GM12864 (cell line): ENCODE measurements at places on chromosomes 12 and 14.

GRCh38 chr12:117025481-117026151 is 73.6 kb downstream of the TESC start:
- DNase-seq: no peak

GRCh38 chr12:120925740-120926563 is 21.8 kb upstream of the SPPL3 start:
- no peak for DNase-seq

GRCh38 chr12:62512901-62513300 is 46.3 kb downstream of the MON2 start:
- DNase-seq: no peak

GRCh38 chr12:4448943-4449850 is 3.6 kb upstream of the FGF6 start:
- no peak for DNase-seq

DNA sequence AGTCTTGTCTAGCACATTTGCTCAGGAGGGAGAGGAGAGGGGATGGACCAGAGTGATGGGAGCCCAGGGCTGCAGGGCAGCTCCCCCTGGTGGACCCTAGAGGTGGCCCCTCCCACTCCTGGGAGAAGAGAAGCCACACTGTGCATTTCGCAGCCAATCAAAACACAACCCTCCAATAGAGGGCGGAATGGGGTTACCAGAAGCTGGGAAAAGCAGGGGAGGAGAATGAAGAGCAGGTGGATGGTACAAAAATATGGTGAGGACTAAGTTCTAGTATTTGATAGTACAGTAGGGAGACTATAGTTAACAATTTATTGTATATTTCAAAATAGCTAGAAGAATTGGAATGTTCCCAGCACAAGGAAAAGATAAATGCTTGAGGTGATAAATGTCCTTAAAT is 23.6 kb downstream of the VASH1 start:
- DNase-seq: no peak

DNA sequence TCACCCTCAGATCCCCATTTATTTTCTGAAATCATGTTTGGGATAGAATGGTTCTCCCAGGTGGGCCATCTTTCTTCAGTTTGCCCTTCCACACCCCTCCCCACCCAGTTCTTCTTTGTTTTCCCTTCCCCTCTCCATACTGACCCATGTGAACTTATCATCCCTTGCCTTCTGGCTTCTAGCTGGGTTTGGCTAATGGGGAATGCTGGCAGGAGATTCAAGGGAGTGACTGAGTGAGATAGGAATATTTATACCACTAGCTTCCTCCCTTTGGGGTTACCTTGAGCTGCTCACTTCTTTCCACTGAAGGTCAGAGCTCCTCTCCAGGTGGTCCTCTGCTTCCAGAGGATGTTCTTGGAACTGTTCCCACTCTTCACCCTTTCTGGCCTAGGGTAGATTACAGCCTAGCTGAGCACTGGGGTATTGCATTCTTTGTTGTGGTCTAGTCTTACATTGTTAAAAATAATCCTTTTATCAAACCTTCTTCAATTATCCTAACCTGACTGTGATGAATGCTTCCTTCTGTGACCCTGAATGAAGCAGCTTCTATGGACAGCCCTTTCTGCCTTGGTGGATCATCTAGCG is 88.3 kb upstream of the ATP2B1 start:
- DNase-seq: no peak

DNA sequence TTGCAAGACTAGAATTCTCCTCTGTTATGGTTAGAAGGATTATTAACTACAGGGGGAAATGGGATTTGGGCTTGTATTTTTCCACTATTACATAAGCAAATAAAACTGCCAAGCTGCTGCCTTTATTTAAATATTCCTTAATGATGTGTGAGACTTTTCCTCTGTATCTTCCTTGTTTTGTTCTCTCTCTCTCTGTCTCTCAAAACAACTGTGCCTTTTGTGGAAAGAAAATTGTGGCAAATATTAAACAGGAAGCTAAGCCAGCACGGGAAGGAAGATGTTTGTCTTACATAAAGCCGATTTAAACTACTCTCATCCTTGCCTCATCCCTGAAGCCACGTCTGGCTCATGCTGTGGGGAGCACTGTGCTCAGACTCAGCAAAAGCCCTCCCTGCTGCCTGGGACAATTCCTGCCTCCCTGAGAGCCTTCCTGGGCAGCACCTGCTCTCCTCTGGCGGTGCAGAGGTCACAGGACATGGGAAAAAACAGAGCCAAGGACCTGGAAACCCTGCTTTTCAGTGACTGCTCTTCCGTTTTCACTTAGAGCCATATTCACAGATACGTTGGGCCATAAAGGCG is 237.2 kb downstream of the SLC15A4 start:
- no peak for DNase-seq

GRCh38 chr12:54984658-54985376 is at the start of gene TESPA1:
Gene TESPA1 (minus strand): TSS chr12:54984762. CDS start chr12:54974562, 10,200 bp downstream.
- DNase-seq: peak; percentile 90

DNA sequence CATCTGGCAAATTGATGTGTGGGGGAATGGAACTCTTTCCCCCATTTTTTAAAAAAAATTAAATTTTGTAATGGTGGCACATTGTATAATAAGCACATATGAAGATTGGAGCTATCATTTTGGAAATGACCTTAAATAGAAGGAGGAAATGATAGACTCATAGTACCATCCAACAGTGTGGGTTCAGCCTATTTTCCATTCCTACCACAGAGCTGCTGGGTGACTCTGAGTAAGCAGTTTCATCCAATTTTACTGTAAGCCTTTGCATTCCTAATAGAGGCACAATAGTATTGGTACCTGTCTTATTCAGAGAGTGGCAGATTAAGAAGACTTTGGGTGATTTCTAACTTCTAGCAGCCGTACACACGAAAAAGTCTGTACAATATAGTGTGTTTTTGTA is 304.5 kb downstream of the RAD51B start:
- DNase-seq: no peak

DNA sequence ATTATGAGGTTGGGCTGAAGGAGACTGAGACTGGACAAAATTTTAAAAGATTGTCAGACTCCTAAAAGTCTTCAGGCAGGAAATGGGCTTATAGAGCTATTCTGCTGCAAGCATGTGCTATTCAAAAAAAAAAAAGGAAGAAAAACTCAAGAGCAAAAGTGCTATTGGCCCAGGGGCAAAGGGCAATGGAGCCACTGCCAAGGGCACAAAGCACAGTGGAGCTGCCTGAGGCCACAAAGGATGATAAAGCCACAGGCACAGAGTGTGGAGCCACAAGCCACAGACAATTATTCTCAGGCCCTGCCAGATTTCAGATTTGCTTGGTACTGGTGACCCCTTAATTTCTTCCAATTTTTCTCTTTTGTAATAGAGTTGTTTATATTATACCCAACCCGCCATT is 29.6 kb upstream of the GRIN2B start:
- no peak for DNase-seq

DNA sequence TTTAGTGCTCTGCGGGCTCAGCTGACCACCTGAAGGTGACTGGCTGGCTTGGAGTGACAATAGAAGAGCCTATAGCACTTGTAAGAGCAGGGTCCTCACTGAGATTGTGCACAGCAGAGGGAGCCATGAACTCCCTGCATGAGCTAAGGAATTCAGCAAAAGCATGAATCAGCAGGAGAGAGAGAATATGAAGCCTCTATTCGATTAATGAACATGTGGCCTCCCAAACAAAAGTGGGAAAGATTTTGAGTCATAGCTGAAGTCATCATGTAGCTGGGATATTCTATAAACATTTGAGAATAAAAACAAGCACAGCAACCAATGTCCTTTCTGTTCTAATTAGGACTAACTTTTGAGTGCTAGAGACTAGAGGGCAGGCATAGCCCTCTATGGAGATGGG is 626.6 kb downstream of the DIO2 start:
- no peak for DNase-seq

DNA sequence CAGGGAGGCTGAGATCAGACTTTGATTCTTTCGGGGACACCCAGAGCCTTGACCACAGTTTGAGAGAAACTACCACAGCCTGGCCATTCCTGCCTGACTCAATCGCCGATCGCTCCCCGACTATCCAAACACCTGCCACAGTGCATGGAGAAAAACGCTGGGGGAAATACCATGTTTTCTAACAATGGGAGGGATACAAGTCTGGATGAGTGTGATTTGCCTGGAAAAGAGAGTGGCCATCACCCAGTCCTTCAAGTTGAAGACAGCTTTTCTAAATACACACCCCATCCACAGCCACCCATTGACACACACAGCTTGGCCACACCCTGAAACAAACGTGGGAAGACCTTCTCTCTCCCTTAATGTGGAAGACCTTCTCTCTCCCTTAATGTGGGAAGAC is 6.7 kb upstream of the VASH1 start:
- no peak for DNase-seq

DNA sequence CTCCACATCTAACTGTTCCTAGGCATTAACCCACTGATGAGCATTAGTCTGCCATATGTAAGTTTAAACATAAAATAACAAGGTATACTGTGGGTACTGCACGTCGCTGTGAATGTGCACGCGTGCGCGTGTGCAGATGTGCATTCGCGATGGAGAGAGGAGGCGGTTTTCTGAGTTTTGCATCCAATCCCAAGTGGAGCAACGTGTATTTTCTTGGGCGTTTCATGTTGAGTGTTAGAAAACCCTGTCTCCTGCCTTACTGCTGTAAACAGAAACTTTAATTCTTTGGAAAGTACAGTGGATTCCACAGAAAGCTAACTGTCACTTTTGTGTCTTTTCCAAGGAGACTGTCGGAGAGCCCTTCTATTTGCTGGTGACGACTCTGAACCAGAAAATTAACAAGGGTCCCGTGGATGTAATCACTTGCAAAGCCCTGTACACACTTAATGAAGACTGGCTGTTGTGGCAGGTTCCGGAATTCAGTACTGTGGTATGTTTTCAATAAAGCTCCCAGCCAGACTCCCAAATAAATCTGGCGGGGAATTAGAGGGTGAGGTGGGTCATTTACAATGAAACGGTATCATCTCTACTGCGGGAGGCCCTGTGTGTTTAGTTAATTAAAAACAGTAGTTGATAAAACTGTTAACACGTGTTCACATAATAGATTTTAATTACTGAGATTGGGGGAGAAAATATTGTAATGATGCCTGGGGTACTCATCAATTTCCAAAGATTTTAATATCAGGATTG is 116.5 kb downstream of the PLXNC1 start:
- DNase-seq: no peak

DNA sequence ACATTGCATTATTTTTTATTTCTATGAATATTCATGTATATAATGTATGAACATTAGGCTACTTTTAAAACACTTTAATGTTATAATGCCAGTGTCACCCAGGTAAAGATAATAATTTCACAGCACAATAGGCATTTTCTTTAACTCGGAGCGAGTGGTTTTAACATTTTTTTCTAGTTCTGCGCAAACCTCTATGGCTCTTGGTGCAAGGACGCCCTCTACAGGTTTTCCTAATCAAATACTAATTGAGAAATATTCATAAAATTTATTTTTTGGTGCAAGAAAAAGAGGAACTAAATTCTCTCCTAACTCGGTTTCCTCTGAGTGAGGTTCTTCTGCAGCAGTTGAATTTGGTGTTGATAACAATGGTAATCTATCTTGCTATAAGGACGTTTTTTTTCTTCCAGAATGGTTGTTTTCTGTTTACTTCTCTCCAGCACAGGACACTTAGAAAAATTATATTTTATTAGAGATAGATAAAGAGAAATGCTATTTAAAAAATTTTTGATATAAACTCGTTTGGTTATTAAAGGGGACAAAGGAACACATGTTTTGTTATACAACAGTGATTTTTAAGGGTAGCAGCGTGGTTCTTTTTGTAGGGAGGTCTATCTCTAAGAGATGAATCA is 2.4 kb upstream of the WIF1 start:
- no peak for DNase-seq

- DNase-seq: no peak
These were observed 21.6 kb upstream of the CDK2AP1 start for GRCh38 chr12:123293178-123293760.

DNA sequence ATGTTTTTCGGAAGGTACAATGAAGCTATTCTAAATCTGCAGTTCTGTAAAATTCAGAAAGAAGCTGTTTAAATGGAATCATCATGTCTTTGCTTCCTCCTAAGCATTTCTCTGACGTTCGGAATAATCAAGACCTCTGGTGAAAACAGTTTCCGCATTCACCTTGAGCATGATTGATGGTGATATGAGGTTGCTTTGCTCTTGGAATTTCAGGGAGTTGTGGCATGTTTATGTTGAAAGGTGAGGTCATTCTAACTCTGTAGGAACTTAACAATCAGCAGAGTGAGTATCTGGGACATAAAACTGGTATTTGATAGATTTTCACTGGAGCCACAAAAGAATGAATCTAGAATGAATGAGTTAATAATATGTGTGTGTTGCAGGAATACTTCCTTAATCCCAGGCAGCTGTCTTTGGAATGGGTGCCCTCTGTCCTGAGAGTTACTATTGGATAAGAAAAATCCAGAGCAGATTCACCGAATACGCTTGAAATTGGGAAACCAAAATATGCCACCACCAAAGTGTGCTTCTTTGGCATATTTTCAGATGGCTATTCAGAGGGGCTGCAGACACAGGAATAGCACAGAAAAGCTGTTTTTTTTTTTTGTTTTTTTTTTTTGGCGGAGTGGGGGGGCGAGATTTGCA is 599.1 kb downstream of the CCER1 start:
- DNase-seq: no peak

DNA sequence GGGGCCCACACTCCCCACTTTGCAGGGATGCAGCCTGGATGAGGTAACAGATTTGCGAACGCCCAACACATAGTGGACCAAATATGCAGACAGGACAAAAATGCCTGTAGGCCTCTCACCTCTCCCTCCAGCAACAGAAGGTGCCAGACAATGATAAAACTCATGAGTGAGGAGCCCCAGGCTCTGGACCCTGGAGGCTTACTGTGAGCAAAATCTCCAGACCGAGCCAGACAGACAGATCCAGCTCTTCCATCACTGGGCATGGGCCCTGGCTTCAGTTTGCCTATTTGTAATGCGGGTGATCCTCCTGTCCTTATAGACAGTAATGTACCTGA is 42.3 kb downstream of the IRF2BPL start:
- DNase-seq: no peak

GRCh38 chr12:29081101-29081500 is 68.0 kb upstream of the FAR2 start:
- no peak for DNase-seq

GRCh38 chr12:92051441-92051840 is 94.2 kb downstream of the BTG1 start:
- DNase-seq: no peak

GRCh38 chr12:85920324-85920947 is 46.3 kb downstream of the NTS start:
- DNase-seq: no peak

- DNase-seq: peak; percentile 33
These were observed 334.1 kb upstream of the RGS6 start for GRCh38 chr14:71597955-71598660.

- DNase-seq: no peak
These were observed 15.9 kb downstream of the ZCRB1 start for GRCh38 chr12:42309996-42310395.
